ACHN (cell line): ENCODE measurements at places on chromosomes 13 and 19.

DNA sequence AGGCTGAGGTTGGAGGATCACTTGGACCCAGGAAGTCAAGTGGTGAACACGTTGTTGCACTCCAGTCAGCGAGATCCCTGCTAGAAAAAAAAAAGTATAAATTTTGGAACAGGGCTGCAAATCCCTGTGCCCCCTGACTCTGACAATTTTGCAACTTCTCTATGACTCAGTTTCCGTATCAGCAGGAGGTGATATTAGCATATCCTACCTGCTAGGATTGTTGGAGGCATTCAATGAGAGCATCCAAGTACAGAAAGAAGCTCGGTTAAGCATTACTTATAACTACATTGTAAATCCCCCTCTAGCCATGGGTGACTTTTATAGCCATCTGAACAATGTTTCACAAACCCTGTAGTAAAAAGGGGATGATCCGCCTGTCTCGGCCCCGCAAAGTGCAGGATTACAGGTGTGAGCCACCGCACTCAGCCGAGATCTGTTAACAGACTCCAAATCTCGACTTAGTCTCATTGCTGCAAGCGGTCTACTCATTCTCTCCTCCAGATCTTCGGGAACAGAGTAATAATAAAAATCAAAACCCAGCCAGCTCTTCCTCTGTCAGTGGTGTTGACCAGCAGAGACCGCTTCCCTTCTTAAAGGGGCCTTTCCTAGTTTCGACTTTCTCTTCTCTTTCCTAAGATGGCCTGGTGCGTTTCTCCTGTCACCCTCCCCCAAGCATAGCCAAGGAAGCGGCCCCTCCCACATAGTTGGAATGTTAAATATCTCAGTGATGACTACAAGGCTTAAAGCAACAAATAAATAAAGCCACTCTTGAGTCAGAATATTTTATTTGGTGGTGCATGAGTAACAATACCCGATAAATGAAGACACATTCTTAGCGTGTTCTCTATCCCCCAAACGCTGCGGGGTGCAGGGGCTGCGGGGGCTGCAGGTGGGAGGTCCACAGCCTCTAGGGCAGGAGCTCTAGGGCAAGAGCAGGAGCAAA lies 10.3 kb upstream of the BICRA start:
- peak; percentile 92 for DNase-seq

DNA sequence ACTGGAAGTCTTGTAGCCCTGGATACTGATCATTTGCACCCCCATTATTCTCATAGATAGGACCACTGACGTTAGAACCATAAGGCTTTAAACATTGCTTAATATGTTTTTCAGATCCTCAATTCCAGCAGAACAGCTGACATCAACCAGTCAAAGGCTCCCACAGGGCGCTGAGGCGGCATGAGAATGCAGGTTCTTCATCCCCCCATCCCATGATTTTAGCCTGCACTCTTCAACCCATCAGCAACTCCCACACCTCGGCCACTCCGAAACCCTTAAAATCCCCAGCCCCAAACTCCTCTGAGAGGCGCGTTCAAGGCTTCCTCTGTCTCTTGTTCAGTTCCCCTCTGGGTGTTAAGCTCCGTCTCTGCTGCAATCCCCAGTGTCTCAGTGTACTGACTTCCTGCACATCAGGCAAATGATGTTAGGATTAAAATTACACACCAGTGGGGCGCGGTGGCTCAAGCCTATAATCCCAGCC lies 24.3 kb upstream of the LAMP1 start:
- DNase-seq, result no peak

DNA sequence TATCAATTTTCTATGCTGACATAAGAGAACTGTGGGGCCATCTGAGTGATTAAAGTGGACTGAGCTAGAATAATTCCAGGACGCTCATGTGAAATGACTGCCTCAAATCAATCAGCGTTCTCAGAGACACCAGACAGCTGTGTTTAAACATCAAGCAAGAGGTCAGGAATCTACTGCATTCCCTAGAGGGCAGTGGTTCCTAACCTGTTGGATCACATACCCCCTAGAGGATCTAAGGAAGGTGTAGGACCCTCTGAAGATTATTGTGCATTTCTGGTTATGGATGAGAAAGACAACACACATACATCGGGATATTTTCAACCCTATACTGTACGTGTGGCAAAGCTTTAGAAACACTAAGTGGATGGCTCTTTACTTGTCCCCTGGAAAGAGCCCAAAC lies 51.8 kb upstream of the FREM2 start:
- no peak for DNase-seq

DNA sequence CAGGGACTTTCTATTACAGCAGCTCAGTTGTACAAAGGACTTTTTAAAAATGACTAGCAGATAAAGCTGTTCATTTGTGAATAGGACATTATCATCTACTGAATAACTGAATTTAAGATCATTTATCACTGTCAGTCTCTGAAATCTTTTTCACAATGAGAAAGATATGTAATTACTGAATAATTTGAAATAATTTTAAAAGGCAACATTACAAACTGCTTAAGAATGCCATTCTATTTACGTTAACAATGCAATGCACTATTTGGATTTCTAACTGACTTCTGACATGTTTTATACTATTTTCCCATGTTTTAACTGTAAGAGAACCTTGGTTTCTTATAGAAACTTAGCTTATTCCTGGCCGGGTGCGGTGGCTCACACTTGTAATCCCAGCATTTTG lies 2033.0 kb upstream of the PCDH20 start:
- no peak for DNase-seq

GRCh38 chr19:38893341-38893771 lies 6.1 kb downstream of the SIRT2 start:
- no peak for DNase-seq

GRCh38 chr13:80235166-80235966 lies 105.6 kb downstream of the SPRY2 start:
- no peak for DNase-seq

- no peak for DNase-seq
These were observed 12.3 kb upstream of the CYSLTR2 start for GRCh38 chr13:48641404-48641803.

GRCh38 chr13:79457948-79458347 lies 23.0 kb upstream of the NDFIP2 start:
- no peak for DNase-seq

- no peak for DNase-seq
These were observed 56.1 kb upstream of the RNF113B start for GRCh38 chr13:98233127-98233526.

DNA sequence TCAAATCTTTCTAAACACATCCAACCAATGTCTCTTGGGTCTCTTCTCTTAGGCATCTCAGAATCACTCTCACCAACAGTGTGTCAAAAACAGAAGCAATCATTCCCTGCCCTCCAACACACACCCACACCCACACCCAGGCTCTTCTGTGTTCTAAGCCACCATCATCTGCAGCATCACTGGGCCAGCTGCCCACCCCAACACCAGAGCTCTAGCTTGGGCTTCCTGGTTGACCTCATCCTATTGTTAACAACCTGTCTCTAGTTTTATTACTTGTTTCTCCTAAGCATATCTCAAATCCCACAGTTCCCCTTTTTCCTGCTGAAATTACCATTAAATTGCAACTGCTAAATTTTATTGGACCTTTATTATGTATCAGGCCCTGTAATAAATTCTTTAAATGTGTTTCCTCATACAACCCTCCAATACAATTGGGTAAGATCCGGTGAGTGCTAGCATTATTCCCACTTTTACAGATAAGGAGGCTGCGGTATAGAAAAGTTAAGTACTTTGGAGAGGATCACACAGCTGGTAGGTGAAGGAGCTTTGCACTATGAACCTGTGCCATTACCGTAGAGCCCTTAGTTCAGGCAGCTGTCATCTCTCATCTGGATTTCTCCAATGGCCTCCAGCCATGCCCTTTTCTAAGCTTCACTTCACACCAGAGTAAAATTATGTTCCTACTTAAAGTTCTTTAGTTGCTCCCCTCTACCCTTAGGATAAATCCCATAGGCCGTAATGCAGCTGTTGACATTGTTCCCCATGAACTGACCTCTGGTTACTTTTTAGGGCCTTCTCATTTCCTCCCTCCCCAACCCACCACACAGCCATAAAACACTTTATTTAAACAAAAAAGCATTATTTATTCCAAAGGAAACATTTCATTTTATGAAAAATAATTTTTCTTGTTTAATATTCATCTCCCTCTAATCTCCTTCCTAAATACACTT lies 227.7 kb downstream of the B3GLCT start:
- DNase-seq, result no peak

GRCh38 chr13:37382146-37382545 lies 216.4 kb downstream of the POSTN start:
- DNase-seq, result no peak

GRCh38 chr19:4229179-4229931 lies at the start of gene EBI3:
EBI3 (plus strand) TSS chr19:4229523; CDS start chr19:4229551, 28 bp downstream.
- peak; percentile 53 for DNase-seq

DNA sequence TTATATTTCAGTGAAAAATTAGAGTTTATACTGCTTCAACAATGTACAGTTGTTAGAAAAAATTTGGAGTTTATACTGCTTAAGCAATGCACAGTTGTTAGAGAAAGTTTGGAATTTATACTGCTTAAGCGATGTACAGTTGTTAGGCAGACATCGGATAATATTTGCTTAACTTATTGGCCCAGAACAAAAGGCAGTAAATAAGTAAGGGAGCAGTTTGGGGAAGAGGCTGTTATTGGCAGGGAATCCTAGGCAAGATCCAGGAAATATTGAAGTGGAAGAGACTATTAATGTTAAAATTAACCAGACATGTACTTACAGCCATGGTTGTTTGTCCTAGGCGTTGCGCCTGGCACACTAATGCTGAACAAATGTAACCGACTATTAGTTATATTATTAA lies 166.9 kb downstream of the GPC5 start:
- DNase-seq, result no peak

GRCh38 chr19:4374498-4375163 lies 25.7 kb downstream of the SH3GL1 start:
- peak; percentile 84 for DNase-seq

DNA sequence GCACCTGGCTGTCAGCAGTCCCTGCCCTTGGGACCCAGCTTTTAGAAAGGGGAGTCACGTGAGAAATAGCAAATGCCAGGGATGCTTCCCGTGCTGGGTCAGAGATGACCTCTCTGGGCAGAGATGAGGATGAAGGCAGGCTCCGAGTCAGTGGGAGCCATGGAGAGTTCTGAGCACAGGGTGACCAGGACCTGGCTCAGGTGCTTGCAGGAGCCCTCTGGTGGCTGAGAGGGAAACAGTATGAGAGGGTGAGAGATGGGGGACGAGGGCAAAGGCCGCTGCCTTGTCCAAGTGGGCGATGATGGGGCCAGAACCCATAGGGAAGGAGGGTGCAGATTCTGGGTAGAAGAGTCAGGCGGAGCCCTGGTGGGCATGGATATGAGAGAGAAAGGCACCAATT lies 15.8 kb downstream of the TMED1 start:
- no peak for DNase-seq

GRCh38 chr13:41668130-41668757 lies 210.9 kb downstream of the RGCC start:
- peak; percentile 82 for DNase-seq

GRCh38 chr19:33267706-33268105 lies 34.6 kb downstream of the CEBPA start:
- no peak for DNase-seq

- DNase-seq, result no peak
These were observed 109.7 kb downstream of the LRCH1 start for GRCh38 chr13:46662690-46663089.

GRCh38 chr19:46373491-46374359 lies 26.8 kb downstream of the PPP5C start:
- peak; percentile 92 for DNase-seq

- DNase-seq, result no peak
These were observed 7.9 kb upstream of the C1QTNF9 start for GRCh38 chr13:24301434-24301833.

DNA sequence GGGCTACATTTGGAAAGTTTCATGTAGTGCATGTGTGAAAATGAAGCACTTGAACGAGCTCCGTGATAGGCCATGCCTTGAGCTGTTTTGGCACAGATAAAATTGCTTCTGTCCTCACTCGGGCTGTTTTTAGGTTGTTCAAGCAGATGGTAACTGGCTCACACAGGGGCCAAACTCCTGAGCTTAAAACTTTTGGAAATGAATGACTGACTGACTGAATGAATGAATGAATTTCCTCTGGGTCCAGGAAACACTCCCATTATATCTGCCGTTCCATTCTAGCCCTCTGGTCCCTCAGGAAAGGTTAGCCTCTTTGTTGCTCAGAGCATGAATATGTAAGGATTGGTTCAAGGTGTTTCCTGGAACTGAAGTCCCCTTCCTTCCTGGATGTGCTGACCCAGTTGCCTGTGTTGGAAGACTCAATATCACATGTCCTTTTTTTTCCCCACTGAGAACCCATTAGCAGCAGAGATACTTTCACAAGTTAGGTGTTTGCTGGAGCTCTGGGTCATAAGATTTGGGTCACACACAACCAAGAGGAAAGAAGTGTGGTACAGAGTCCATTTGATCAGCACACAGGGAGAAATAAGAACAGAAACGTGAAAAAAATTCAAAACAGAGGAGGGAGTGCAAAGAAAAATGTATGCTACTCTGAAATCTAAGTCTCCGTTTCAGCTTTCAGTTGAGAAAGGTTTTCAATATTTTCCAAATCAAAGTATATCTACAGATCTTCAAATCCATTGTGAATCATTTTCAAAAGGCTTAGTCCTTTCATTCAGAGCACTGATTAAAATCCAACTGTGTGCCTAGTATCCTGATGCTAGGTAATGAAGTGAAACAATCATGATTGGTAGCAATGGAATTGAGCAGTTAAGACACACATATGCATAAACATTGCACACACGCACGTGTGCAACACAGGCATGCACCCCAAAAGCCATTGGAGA lies 18.9 kb downstream of the MBNL2 start:
- DNase-seq, result no peak

DNA sequence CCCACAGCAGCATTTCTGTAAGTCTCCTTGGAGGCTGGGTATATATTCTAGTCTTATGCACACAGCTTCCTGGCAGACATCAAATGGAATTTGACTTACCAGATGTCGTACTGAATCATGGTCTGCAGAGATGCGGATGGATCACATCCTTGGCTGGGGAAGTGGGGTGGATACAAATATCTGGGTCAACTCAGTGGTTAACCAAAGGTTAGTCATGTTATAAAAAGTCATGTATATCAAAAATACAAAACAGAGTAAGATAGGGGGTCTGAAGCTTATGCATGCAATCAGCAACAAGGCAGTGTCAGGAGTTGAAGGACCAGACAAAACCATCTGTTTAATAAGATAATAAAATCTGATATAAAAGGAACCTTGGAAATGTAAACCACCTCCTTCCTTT lies 61.9 kb downstream of the WASF3 start:
- no peak for DNase-seq

- DNase-seq, result no peak
These were observed 679 bp upstream of the CDADC1 start for GRCh38 chr13:49246850-49247642.

- peak; percentile 75 for DNase-seq
These were observed at the start of gene ZNF382 for GRCh38 chr19:36605101-36605876. ZNF382 (plus strand) TSS chr19:36605313; CDS start chr19:36609915, 4,602 bp downstream.

DNA sequence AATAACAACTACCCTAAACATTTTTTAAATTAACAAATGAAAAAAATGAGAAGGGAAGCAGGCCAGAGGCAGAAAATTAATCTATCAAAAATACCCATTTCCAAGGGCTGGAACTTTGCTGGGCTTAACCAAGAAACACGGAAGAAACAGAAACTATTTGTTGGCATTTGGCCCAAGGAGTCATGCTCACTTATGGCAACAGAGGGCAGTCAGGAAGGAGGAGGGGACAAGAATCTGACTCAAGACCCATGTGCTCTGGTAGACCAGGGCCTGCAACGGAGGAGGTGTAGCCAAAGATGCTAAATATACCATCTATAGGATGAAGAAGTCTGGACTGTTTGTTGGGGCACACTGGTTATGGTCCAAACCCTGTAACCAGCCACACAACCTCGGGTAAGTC lies 496.7 kb downstream of the COG6 start:
- peak; percentile 72 for DNase-seq
